ENCODE measurements at places on chromosomes 5 and 9.

DNA sequence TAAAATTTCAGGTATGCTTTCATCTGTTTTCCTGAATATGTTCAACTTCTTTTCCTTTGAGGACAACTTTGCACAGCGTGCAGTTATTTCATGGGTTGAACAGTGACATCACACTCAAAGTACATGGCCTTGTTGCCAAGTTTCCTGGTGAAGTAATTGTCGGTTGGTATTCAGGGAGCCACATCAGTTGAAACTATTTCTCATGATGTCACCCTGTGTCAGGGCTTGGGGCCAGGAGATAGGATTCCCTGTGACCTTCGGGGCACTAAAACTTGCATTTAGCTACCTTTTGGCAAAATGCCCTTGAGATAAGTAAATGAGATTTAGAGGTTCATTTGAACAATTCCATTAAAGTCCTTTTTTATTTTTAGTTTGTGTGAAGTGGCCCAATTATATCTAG, 383.9 kb downstream of the SH3GL2 start:
- no peak for DNase-seq

DNA sequence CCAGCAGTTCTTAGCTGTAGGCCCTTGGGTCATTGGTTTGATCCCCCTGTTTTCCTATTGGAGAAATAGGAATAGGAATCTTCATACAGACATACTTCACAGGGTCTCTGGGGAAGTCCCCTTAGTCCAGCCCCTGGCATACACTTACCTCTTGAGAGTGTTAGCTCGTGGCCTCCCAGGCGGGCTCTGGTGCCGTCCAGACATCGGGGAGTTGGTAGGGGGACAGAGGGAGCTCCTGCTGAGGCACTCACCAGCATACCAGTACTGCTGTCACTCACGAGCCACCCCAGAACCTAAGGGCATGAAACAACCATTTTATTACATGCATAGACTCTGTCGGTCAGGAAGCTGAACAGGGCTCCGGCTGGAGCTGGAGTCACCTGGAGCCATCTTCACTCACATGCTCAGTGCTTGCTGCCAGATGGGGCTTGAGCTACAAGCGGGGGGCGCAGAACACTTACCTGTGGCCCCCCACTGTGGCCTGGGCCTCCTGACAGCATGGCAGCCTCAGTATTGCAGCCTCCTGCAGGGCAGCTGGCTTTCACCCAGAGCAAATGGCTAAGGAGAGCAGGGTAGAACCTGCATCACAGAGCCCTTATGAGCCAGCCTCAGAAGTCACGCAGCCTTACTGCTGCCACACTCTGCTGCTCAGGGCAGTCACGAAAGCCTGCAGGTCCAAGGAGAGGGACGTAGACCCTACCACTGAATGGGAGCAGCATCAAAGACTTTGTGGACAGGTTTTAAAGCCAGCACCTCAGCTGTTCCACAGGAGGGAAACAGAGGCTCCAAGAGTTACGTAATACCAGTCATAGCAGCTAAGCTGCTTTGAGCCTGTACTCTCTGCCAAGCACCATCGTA, 58.3 kb upstream of the ANGPTL2 start:
- no peak for DNase-seq

- no peak for DNase-seq
Measured at GRCh38 chr9:135926402-135927194, 19.3 kb upstream of the CAMSAP1 start.

- no peak for DNase-seq
Measured at GRCh38 chr9:85521371-85522197, 220.2 kb downstream of the AGTPBP1 start.

DNA sequence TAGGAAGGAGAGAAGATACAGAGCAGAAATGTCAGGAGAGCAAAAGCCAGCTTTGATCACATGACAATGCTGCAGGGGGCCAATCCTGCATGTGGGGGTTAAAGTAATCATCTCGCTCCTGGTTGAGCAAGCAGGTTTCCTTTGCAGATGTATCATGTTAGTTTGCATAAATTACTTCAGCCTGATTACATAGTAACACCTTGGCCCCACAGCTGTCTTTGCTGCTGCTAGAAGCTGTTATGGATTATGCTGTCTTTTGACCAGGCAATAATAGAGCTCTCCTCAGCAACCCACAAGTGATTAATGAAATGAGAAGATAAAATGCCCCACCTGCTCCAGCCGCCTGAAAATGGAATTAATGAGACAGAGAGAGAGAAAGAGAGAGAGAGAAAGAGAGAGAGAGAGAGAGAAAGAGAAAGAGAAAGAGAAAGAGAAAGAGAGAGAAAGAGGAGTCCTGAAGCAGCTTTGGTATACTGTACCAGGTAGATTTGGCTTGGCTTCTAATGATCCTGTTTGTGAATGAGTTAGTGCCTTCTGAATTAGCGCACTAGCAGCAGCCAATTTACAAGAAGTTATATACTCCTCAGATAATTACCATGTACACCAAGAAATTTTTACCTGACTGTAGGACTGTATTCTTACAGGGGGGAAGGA, 174.3 kb upstream of the RORB start:
- no peak for DNase-seq

GRCh38 chr5:81854485-81854884, 103.6 kb upstream of the SSBP2 start:
- no peak for DNase-seq

DNA sequence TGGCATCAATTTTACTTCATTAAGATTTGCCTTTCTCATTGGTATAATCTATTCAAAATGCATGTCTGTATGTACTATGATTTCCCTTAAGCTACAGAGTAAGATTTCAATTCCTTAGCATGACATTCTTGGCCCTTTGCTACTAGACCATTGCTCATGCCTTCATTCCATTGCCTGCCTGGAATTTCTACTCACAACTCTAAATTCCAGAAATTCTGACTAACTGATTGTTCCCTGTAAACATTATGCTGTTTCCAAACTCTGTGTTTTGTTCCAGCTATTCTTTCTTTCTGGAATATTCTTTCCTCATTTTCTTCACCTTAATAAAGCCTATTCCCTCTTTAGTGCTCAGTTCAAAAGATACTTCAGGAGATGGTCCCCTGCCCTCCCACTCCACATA, 568.8 kb upstream of the SEMA6A start:
- no peak for DNase-seq

GRCh38 chr5:61030163-61030482, 85.1 kb downstream of the NDUFAF2 start:
- DNase-seq = no peak

DNA sequence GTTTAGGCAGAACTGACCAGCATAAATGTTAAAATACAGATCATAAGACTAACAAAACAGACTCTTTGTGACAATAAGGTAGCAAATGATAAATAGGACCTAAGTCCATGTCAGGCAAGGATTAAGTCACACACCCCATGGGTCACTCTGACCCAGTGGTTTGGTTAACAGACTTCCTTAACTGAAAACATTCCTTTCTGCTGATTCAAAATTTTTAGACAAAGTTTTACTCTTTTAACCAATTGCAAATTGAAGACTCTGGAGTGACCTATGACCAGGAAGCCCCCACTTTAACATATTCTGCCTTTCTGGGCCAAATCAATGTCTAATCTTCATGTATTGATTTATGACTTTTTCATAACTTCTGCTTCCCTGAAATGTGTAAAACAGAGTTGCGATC, 4.9 kb upstream of the NXNL2 start:
- no peak for DNase-seq

DNA sequence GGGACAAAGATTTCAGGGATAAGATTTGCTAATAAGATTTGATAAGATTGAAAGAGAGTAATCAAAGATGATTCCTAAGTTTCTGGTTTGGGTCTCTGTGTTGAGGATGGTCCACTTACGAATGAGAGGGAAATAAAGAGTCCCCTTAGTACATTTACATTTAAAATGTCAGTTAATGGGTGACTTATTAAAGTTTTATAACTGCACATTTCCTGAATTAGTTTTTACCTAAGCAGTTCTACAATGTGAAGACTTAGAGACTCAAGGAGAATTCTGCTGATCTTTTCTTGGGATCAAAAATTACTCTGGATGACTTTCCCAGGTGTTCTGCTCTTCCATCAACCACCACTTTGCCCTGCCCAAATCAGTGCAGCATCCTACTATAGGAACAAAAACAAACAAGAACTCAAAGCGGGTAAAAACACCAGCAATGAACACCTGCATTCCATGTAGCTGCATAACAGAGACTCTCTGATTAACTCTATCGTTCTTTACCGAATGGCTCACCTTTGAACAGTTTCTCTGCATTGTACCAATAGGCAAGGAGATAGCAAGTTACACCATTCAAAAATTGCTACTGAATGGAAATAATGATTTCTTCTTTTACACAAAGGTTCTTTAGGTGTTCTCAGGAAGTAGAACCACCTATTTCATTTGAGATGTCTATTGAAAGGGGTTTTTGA, 65.3 kb downstream of the PRLR start:
- DNase-seq = no peak

GRCh38 chr5:82291420-82291819, 13.3 kb upstream of the RPS23 start:
- no peak for DNase-seq

- no peak for DNase-seq
Measured at GRCh38 chr9:124222918-124223720, 34.6 kb upstream of the NEK6 start.

DNA sequence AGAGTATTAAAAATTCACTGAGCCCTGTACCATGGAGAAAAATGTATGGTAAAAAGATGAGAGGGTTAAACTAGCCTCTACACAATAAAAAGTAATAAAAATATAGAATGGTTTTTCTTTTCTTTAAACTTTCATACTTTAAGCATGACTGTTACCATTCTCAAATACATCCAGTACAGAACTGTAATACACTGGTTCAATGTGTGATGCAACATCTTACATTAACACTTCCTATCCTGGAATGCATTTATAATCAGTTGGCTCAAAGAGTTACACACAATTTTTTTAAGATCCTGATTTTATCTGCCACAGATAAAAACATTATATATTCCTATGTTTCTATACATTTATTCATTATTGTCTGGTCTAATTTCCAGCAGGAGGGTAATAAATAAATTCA, 4.7 kb downstream of the GNAQ start:
- DNase-seq = no peak

GRCh38 chr5:135085133-135085935, 51.3 kb upstream of the PITX1 start:
- DNase-seq = no peak

DNA sequence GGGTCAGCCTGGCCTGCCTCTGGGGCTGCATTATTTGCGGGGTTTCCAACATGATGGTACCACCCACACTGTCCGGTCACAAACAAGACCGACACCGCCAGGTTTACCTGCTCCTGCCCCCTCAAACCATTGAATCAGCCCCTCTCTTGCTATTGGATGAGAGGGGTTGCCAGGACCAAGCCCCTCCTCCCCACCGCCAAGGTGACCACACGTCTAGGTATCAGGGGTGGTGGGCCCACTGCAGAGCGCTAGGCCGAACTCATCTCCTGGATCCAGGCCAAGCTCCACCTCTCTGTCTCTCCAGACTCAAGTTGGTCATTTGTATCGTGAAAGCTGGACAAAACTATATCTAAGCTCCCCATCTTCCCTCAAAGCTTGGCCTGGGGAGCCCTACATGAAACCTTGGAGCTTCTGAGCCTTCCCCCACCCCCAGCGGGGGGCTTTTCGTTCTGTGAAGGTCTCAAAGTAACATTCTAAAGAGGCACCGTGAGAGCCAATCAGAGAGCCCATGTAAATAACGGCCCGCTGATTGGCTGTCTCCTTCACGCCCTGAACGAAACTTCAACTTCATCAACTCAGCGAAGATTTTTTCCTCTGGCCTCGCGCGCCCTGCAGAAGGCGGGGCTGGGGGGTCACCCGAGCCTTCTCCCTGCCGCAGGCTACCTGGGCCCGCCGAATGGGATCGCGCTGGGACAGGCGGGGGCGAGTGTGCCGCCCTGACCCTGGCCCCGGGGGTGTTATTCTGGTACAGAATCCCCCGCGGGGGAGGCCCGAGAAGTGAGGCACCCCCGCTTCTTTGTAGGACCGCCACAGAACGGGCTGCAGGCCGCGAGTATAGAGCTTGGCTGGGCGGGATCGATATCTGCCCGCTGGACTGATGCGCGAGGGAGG, 49.6 kb upstream of the PSD2 start:
- peak; percentile 23 for DNase-seq

DNA sequence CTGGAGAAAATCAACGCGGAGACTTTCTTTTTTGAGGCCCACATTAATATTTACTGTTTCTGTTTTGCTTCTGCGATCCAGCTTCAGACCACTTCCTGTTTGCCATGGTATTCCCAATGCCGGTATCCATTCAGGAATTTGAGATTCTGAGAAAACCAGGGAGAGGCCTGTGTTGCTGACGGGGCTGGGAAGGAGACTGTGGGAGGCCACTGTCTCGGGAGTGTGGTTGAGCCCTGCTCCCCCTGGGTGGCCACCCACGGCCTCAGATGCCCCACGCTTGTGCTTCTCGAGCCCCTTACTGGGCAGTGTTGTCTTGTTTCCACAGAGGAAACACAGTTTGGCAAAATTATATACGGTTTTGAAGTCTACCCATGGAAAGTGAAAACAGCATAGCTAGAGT, 403.6 kb upstream of the IRX2 start:
- DNase-seq = no peak

- no peak for DNase-seq
Measured at GRCh38 chr9:5749306-5749705, 83.6 kb downstream of the ERMP1 start.

DNA sequence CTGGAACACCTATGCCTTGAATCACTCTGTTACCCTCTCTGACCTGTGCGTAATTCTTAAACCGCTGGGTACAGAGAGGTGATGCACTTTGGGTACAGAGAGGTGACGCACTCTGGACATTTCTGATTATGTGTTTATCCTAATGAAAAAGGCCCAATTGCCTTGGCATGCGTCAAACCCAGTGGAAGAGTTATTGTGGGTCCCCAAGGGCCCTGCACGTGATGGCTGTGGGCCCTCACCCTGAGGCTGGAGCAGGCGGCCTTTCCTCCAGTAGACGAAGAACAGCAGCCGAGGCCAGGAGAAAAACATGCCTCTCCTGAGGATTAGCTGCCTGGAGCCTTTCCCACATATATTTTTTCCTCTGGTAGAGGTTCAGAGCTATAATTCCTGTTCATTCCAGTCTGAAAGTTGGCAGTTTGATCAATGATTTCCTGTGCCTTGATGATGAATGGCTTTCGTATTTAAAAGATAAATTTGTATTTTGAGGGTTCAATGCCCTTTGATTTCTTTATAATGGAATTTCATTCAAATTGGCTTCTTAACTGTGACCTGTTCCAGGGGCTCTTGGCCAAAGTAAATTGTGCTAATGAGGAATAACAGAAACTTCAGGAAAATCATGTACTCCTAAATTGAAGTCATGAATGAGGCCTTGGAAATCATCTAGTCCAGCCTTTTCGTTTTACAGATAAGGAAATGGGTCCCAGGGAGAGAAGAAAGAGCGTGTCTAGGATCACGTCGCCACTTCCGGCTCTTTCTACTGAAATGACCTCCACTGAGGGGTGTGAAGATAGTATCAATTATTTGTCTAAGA, 22.8 kb downstream of the ACER2 start:
- DNase-seq = no peak

- no peak for DNase-seq
Measured at GRCh38 chr9:23747088-23748075, 78.7 kb downstream of the ELAVL2 start.

DNA sequence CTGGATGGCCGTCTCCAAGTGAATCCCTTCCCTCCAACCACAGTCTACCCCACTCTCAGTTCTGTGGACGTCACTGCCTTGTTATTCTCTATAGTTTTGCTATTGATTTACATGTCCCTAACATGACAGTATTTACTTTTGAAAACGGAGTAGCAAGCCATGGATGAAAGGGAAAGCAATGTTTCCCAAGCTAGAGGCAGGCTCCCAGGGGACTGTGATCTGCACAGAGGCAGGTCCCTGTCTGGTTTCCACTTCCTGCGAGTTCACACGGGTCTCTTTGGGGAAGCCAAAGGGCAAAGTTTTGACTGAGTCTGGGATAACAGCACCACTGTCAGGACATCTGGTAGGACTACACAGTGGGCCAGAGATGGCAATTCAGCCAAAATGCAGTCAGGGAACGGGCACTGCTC, 12.7 kb downstream of the C9orf153 start:
- DNase-seq = no peak
